ENCODE measurements at places on chromosomes 5 and 9. TPM values are rescaled to one million over a fixed set of nuclear protein-coding genes. Genes with fewer than 3 reads are reported as not detected.

DNA sequence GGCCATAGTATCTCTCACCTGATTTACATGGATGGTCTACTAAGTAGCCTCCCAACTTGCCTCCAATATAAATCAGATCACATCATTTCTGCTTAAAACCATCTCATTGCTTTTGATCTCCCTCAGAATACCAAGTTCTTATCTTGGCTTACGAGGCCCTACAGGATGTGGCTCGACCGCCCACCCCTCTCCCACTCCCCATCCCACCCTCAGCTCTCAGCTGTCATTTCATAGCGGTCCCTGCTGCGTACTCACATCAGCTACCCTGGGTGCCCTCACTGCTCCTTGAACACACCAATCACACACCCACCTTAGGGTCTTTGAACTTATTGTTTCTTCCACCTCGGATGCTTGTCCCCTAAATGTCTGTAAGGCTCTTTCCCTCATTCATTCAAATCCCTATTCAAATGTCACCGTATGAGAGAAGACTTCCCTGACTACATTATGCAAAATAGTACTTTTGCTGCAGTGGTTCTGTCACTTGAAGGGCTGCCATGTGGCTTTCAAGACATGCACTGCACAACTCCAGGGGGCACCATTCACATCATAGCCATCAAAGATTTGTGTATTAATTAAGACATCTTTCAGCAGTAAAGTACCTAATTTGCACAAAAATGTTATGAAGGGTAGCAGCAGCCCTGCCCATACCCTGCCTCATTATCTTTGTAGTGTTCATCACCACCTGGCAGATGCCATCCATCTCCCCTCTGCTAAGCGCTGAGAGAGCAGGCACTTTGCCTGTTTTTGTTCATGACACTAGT, 171.1 kb downstream of the ENC1 start:
- DNase-seq: no peak

DNA sequence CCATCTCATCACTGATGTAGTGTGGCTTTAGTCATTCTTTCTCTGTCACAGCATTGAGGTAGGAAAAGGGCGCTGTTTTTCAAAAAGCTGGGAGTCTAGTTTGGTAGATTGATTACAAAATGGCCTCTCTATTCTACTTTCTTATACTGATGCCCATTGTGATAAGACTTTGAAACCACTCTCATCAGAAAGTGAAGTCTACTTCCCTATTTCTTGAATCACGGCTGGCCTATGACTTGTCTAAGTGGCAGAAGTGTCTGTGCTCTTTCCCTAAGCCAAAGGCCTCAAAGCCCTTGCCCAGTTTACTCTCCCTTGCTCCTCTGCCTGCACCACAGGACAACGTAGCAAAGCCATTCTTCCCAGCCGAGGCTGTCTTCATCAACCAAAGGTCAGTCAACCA, 83.0 kb upstream of the IL33 start:
- no peak for DNase-seq

DNA sequence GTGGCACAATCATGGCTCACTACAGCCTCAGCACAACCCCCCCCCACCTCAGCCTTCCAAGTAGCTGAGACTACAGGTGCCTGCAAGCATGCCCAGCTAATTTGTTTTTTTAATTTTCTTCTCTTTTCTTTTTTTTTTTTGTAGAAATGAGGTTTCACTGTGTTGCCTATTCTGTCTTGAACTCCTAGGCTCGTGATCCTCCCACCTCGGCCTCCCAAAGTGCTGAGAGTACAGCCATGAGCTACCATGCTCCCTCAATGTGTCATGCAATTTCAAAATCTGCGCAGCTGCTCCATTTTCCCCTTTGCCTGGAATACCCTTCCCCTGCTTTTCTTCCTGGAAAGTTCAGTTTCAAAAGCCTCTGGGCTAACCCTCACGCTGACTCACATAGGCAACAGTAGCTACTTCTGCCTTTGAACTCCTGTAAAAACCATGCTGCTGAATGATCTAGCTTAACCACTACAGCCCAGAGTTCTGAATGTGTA, 71.0 kb upstream of the IL7R start:
- DNase-seq: no peak

- no peak for DNase-seq
Observed at GRCh38 chr9:135772702-135773493, 70.9 kb downstream of the KCNT1 start.

GRCh38 chr5:132479111-132479951, 11.2 kb downstream of the IRF1 start:
- DNase-seq: no peak

DNA sequence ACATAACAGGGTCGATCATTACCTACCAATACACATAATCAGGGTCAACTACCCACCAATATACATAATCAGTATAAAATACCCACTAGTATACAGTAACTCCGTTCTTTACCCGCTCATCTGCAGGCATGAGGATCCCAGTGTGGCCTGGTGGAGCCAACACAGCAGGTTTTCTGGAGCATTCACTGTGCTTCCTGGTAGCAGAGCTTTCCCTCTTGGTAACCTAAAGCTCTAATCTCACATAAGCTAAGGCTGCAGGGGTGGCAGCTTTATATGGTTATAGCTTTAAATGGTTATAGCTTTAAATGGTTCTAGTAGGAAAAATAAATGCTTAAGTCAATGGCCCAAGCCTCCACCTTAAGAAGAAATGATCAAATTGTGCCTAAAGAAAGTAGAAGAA, 11.9 kb downstream of the LCN1 start:
- no peak for DNase-seq

Gene FBN2
- 81.6 TPM for total RNA-seq

Gene FOXD4L5
- under 0.01 TPM for total RNA-seq

Gene ATOSB
- total RNA-seq: 21.3 TPM
